ENCODE measurements at places on chromosomes 2 and 18.

- DNase-seq = peak; percentile 13
Observed at GRCh38 chr2:54709336-54709809, 14.1 kb upstream of the EML6 start.

DNA sequence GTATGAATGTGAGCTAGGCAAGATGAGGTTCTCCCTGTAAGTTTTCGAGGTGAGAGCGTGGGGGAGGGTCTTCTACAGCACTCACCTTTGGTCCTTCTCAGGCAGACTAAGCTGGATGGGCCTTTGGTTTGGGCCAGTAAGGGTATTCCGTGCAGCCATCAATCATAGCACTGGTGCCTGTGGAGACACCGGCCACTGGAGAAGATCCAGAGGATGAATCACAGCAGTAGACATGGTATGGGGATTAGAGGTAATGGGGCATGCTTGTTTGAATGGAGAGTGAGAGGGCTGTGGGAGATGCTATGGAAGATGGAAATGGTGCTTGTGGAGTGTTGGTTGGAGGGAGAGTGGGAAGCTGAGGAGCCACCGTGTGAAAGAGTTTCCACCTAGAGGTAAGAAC, 16.1 kb downstream of the MAPRE3 start:
- DNase-seq = no peak

DNA sequence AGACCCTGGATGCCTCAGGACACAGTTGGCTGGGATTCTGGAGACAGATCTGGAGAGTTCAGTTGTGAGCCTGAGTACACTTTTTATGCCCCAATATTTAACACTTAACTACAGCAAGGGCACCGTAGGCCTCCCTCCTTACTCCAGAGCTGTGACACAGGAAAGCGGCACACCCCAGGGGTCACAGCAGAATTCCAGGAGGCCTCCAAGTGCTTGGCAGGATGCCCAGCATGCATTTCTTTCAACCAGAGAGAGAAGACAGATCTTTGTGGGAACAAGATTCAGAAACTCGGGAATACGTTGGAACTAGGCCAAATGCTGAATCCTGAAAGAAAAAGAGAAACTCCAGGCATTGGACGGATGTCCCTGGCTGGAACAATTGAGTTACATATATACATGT, 199.2 kb upstream of the NT5C1B start:
- DNase-seq = no peak

DNA sequence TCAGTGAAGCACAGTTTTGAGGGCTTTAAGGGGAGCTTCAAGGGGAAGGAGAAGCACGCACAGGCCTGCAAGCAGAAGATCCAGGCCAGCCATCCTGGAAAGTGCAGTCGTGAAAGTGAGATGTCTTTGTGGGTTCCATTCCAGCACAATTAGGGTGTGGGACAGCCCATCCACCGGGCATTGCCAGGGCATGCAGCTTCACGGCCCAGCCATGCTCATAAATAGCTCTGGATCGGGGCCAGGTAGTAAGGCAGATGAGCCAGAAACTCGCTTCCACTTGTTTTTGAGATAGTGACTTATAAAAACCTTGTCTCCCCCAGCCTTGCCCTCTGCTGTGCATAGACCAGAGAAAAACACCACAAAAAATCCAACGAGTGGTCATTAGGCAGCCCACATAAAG, 21.0 kb downstream of the KDSR start:
- DNase-seq = no peak

DNA sequence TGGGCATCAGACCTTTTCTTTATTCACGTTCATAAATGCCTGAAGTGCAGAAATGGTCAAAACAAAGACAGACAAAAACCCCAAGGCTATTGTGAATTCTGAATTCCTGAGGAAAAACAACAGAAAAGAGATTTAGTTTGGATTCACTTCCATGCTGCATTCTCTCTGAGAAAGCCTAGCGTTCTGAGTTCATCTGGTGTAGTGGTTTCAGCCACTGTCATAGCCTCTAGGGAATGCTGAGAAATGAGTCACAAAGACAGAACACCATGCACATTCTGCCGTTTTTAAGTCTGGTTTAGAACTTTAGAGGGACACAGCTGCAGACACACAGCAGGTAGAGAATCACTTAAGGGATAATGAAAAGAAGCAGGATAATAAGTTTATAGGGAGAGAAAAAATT, 93.8 kb downstream of the LRP1B start:
- no peak for DNase-seq

GRCh38 chr2:9071584-9072124, 68.2 kb upstream of the MBOAT2 start:
- no peak for DNase-seq

DNA sequence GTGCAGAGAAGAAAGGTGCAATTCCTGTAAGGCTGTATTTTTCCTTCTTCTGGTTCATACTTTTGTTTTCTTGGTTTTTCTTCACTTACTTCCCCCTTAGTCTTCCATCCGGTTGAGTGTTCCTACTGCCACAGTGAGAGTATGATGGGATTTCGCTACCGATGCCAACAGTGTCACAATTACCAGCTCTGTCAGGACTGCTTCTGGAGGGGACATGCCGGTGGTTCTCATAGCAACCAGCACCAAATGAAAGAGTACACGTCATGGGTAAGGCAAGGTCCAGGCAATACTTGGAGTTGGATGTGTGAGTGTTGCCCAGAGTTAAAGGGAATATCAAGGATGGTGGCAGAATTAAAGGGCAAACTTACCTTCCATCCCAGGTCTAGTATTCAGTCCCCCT, 108.0 kb downstream of the DTNA start:
- DNase-seq = no peak

Measured in CD4-positive, alpha-beta T cell treated with Interleukin-1 beta for 1 hour (primary cell).